Tibial artery (tissue), 4 donors: ENCODE measurements at places on chromosomes 6 and 20.

DNA sequence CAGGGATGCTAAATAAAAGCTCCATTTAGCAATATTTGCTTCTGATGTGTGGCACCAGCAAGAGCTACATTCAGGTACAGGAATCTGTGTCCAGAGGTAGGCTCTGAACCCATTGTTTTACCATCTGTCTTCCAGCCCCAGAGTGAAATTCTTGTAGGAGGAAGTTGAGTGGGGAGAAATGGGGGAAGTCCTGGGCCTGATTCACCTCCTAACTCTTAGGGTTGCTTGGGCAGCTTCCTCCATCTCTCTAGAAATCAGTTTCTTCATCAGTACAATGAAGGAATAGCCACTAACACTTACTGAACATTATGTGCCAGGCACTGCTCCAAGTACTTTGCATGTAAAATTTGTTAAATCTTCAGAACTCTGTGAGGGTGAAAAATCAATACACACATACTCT is 35.1 kb upstream of the TSPYL1 start:
- peak; percentile 20 for DNase-seq

DNA sequence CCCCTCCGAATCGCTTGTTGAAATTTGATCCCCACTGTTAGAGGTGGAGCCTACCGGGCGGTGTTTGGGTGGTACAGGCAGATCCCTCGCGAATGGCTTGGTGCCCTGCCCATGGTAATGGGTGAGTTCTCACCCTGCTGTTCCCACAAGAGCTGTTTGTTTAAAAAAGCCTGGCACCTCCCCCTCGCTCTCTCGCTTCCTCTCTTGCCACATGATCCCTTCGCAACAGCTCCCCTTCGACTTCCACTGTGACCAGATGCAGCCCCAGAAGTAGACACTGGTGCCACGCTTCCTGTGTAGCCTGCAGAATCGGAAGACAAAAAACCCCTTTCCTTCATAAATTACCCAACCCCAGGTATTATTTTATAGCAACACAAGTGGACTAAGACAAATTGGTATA is 292.2 kb upstream of the QKI start:
- no peak for DNase-seq

- no peak for DNase-seq
These were observed 178.1 kb downstream of the RNF144B start for GRCh38 chr6:18565231-18565630.

- DNase-seq: no peak
These were observed 55.6 kb downstream of the UTRN start for GRCh38 chr6:144340541-144341371.

DNA sequence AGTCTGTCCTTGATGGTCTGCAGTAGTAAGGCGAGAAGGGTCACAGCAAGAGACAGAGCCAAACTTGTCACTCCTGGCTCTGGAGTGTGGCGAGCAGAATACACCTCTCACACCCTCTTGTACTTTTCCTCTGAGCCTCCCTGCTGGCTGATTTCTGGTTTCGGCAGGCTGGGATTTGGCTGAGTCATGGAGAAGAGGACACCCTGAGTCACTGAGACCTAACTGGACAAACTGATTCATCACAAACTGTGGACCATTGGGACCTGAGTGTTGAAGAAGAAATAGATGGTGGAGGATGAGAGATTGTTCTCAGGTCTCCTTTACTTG is 101.7 kb downstream of the F13A1 start:
- DNase-seq: no peak

GRCh38 chr6:42120895-42121865 is 21.2 kb downstream of the C6orf132 start:
- no peak for DNase-seq

DNA sequence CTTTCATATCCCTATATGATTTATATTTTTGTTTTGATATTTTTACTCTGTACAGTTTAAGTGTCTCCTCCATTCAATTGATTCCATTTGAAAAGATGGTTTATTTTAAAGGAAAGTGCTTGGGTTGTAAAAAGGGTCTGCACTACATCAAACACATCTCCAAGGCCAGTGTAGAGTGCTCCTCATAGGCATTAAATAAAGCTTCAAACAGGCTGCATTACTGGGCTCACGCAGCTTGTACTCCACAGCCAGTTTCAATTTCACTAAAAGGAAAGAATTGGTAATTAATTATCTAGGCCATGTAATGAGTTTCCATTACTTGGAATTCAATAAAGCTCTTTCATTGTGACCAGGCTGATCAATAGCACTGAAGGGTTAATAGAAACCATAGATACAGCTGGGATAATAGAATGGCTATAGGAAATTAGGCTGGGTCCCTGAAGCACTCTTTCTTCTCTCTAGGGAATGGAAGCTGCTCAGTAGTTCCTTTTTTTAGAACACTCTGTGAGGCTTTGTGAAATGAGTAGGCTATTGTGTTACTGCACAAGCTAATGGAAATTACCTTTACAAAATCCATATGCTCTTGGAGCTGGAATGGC is 442.2 kb downstream of the RNF144B start:
- no peak for DNase-seq

GRCh38 chr6:93786474-93787330 is 367.3 kb upstream of the EPHA7 start:
- DNase-seq: no peak

DNA sequence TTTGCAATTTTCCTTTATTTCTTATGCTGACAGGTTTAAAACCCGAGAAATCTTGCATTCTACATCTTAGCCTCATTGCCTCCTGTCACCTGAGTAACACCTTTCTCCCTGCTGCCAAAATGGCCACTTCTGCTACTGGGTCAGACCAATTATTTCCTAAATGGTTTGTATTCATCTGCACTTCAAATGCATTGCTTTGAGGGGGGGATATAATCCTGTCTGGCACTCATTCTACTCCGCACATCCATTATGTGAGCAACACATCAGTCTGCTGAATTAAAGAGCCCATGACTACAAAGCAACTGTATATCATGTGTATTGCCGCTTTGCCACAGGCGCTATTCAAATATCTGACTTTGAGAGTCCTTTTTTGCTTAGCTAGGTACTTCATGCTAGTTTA is 141.6 kb upstream of the TSHZ2 start:
- DNase-seq: no peak

- no peak for DNase-seq
These were observed 20.1 kb downstream of the ACOT13 start for GRCh38 chr6:24686946-24687345.

DNA sequence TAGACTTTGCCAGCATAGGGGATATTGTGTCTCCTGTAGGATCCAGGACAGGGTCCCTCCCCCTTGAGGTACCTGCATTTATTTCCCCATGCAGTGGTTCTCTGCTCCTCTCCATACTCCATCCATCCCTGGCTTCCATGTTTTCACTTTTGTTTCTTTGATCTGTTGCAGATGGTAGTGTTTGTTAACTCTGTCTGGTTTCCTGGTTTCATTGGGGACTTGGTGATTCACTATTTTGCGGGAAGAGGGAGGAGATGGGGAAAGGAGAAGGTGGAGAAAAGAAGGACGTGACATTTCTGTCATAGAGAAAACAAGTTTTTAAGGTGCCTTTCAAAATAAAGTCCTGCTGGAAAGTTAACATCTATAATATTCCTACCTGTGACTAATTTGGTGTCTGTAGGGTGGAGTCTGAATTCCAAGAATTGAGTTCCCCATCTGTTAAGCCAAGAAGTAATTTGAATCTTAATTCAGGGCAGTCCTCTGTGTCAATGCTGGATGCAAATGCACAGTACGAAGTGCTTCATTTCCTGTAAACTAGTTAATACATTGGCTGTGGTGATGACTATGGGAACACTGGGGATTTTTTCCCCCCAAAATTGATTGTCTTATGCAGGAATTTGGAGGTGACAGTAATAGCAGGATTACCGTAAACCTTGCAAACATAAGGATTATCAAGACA is 6.9 kb upstream of the RNF144B start:
- DNase-seq: no peak
